ENCODE measurements at places on chromosomes 1 and 21.

- no peaks in the 10 kb centered on the region for H3K4me1 ChIP-seq
- no peak overlapping the region for H3K4me3 ChIP-seq
- no peaks in the 10 kb centered on the region for H3K27me3 ChIP-seq
- DNase-seq: no peak
Measured at GRCh38 chr1:101483982-101484688, 247.3 kb downstream of the S1PR1 start.

GRCh38 chr1:221457685-221458446 is 284.0 kb downstream of the DUSP10 start:
- no peaks in the 10 kb centered on the region for H3K4me1 ChIP-seq
- H3K27me3 ChIP-seq: peaks cover 33% of the 10 kb centered on the region

DNA sequence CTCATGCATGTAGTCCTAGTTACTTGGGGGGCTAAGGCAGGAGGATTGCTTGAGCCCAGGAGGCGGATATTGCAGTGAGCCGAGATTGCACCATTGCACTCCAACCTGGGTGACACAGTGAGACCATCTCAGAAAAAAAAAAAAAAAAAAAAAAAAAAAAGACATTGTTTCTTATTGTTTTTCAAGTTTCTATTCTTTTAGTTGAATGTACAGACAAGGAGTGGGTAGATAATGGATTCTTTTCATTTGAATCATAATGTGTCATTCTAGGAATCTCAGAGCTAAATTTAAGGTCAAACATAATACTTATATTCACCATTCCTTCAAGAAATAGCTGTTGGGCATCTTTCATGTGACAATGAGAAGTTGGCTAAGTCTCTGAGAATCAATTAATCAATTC is 157.0 kb upstream of the C21orf91 start:
- no peak overlapping the region for H3K27ac ChIP-seq
- no peaks in the 10 kb centered on the region for H3K4me1 ChIP-seq
- H3K36me3 ChIP-seq: no peaks in the 10 kb centered on the region

DNA sequence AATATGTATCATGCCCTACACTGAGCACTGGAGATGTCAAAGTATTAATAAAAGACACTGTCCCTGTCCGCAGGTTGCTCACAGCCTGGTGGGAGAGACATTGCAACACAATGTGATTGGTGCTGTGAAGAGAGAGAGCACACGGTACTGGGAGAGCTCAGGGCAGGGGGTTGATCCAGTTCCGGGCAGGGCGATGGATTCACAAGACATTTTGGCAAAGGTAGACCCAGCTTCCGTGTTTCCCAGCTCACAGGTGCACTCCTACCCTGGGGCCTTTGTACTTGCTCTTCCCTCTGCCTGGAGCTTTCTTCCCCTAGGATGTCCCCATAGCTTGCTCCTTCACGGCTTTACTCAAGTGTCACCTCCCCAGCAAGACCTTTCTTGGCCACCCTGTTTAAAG is 1.4 kb downstream of the PLA2G5 start:
- no peaks in the 10 kb centered on the region for H3K4me1 ChIP-seq
- H3K27me3 ChIP-seq: no peaks in the 10 kb centered on the region
- H3K4me3 ChIP-seq: no peak overlapping the region
- DNase-seq: no peak
- no peak overlapping the region for H3K27ac ChIP-seq

DNA sequence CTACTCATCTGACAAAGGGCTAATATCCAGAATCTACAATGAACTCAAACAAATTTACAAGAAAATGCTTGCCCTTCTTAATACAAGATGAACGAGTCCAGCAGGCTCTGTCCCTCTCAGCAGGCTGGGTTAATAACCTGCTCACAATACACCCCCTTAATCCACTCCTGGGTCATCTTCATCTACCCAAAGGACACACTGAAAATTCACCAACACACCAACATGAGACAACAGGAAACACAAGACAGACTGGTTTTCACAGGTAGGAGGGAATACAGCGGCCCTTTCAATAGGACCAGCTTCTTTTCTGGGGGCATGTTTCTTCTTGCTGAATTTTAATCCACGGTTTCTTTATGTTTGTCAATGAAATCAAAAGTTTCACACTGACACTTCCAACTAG is 44.6 kb downstream of the SUSD4 start:
- no peaks in the 10 kb centered on the region for H3K27me3 ChIP-seq
- no peak for DNase-seq
- H3K4me1 ChIP-seq: peaks cover 26% of the 10 kb centered on the region
- no peak overlapping the region for H3K27ac ChIP-seq
- no peak overlapping the region for H3K4me3 ChIP-seq
- H3K36me3 ChIP-seq: no peaks in the 10 kb centered on the region

- no peak overlapping the region for H3K27ac ChIP-seq
- peaks cover 3% of the 10 kb centered on the region for H3K27me3 ChIP-seq
- H3K4me3 ChIP-seq: no peak overlapping the region
- no peak for DNase-seq
- no peaks in the 10 kb centered on the region for H3K4me1 ChIP-seq
Measured at GRCh38 chr21:26210614-26211013, 40.0 kb upstream of the APP start.

- H3K4me3 ChIP-seq: no peak overlapping the region
- peaks cover 80% of the 10 kb centered on the region for H3K36me3 ChIP-seq
- H3K4me1 ChIP-seq: no peaks in the 10 kb centered on the region
- H3K27ac ChIP-seq: no peak overlapping the region
Measured at GRCh38 chr21:15875286-15875685, 145.5 kb downstream of the USP25 start.

GRCh38 chr1:6918186-6918924 is 133.1 kb downstream of the CAMTA1 start:
- no peaks in the 10 kb centered on the region for H3K36me3 ChIP-seq
- H3K4me1 ChIP-seq: no peaks in the 10 kb centered on the region
- no peak overlapping the region for H3K4me3 ChIP-seq
- H3K27ac ChIP-seq: no peak overlapping the region
- DNase-seq: no peak

DNA sequence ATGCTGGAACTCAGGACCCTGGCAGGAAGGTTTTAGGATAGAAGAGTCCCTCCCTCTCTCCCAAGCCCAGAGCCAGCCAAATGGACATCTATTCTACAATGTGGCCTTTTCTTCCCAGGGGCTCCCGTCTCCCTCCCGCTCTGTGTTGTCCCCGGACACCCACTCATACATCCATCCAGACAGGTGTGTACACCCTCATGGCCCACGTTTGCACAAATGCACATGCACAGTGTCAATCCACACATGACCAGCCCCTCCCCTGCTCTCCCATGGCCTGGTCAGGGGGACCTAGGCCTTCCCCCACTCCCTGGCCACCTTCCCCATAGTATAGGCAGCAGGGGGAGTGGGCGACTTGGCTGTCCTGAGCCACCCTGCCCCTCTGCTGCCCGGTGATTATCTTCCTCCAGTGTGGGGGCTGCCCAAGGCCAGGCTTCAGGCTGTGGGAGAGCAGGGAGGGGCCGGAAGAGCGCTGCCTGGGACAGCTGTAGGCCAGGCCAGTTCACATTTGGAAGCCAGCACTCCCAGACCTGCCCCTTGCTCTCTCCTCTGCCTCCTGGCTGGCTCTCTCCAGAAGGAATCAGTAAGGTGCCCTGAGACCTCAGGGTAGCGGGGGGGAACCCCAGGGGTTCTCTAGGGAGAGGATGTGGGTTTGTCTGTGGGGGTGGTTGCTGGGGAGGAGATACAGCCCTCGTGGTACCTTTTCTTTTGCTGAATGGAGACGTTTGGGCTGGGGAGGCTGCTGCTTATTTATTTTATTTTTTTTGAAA is 4.1 kb upstream of the PTPN7 start:
- peaks cover 69% of the 10 kb centered on the region for H3K4me1 ChIP-seq
- peak; percentile 71 for DNase-seq
- H3K36me3 ChIP-seq: peaks cover 16% of the 10 kb centered on the region
- peak overlapping the region; percentile 89 for H3K27ac ChIP-seq

DNA sequence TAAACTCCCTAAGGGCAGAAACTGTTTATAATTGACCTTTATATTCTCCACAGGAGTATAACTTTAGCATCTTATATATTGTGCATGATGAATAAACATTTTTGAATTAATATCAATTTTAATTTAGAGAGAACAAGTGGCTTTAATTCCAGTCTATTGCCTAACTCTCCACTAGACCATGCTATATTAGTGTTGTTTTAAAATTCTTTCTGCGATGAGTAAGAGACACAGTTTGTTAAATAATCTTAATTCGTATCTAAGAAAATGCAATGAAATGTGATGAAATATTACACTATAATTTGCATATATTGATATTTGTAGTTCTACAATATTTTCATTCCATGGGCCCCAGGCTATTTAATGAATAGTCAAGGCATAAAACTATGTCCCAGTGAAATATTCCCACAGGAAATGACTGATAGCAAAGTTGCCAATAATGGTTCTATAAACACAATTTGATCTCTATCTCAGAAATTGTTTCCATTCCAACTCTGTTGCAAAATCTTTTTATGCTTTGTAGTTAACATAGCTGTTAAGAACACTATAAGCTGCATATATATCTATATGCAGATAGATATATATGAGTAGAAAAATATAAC is 2.9 kb upstream of the SYDE2 start:
- H3K36me3 ChIP-seq: peaks cover 7% of the 10 kb centered on the region
- DNase-seq: no peak
- H3K4me3 ChIP-seq: no peak overlapping the region
- H3K4me1 ChIP-seq: peaks cover 21% of the 10 kb centered on the region

- no peaks in the 10 kb centered on the region for H3K4me1 ChIP-seq
- no peak overlapping the region for H3K27ac ChIP-seq
- H3K4me3 ChIP-seq: no peak overlapping the region
- H3K36me3 ChIP-seq: peaks cover 46% of the 10 kb centered on the region
Measured at GRCh38 chr1:180181996-180182642, 27.4 kb downstream of the QSOX1 start.

DNA sequence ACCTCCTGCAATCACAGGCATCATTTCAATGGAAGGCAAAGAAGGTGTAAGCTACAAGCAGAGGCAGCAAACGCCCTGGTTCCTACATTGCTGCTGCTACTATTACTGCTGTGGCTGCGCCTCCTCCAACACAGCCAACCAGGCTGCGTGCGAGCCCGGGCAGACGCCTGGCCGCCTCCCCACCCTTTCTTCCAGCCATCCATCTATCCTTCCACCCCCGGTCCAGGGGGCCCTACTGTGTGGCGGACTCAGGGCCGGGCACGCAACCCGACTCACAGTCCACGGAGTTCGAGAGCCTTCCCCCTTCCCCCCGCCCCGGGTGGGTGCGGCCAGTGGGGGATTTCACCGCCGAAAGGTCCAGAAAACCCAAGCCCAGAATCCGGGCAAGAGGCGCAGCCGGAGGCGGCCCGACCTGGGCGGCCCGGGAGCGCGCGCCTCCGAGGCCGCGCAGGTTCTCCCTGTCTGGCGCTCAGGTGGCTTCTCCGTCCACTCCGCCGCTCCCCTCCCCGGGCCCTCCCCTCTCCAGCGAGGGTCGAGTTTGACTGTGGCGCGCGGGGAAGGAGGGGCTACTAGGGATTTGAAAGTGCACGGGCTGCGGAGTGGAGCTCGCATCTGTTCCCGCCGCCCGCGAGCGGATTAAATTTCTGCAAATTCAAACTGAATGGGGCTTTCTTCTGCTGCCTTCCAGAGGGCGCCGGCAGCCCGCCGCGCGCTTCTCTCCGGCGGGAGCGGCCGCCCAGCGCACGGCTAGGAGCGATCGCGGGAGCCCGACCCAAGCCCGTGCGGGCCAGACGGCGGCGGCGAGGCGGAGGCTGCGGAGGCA is at the start of gene HUNK:
Gene HUNK, plus strand, starts transcription at position 569 of the 823 bp plus-strand sequence. CDS start 655 bp downstream, outside the sequence.
- H3K36me3 ChIP-seq: no peaks in the 10 kb centered on the region
- DNase-seq: peak; percentile 49
- H3K4me3 ChIP-seq: peak within 1 kb of the TSS; percentile 74
- H3K27ac ChIP-seq: no peak within 1 kb of the TSS
- peaks cover 6% of the 10 kb centered on the region for H3K4me1 ChIP-seq
- peaks cover 69% of the 10 kb centered on the region for H3K27me3 ChIP-seq

DNA sequence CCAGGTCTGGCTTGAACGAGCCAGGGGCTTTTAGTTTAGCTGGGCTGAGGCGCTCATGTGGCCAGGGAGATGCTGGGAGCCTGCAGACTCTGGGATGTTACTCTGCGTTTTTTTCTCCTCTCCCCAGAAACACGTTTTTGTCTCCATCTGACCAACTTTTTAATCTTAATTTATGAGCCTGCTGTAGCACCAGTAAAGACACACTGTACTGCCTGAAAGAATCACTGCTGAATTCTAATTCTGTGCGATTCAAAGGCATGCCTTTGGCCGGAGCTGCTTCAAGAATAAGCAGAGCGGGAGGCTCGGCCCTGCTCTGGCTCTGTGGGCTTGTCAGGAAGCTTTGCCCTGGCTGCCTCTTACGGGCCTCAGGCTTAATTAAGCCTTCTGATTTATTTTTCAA is 129.5 kb downstream of the CAMTA1 start:
- H3K27ac ChIP-seq: no peak overlapping the region
- no peak for DNase-seq
- no peaks in the 10 kb centered on the region for H3K4me1 ChIP-seq
- no peaks in the 10 kb centered on the region for H3K36me3 ChIP-seq

- DNase-seq: peak; percentile 72
- peak within 1 kb of the TSS; percentile 78 for H3K4me3 ChIP-seq
- H3K36me3 ChIP-seq: no peaks in the 10 kb centered on the region
Measured at GRCh38 chr1:115089420-115090185, at the start of gene TSPAN2. Gene TSPAN2, minus strand, starts transcription at chr1:115089503. Its CDS starts 71 bp downstream, at chr1:115089432.

DNA sequence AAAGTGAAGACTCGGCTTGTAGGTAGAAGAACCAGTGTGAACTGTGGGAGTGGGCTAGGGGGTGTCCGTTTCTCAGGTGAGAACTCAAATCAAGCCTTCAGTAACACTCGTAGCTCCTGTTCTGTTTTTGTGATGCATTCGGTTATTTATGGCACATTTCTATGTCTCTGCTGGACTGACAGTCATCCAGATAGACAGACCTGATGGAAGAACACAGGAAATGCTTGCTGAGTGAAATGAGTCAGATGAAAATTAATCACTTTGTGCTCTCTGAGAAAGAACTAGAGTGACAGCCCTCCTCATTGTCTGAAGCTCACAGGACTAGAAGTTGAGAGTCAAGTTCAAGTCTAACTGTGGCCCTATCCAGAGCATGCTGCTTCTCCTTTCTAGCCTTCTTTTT is 360.1 kb upstream of the PLXNA2 start:
- DNase-seq: no peak
- H3K27me3 ChIP-seq: peaks cover 14% of the 10 kb centered on the region
- H3K4me1 ChIP-seq: peaks cover 4% of the 10 kb centered on the region

DNA sequence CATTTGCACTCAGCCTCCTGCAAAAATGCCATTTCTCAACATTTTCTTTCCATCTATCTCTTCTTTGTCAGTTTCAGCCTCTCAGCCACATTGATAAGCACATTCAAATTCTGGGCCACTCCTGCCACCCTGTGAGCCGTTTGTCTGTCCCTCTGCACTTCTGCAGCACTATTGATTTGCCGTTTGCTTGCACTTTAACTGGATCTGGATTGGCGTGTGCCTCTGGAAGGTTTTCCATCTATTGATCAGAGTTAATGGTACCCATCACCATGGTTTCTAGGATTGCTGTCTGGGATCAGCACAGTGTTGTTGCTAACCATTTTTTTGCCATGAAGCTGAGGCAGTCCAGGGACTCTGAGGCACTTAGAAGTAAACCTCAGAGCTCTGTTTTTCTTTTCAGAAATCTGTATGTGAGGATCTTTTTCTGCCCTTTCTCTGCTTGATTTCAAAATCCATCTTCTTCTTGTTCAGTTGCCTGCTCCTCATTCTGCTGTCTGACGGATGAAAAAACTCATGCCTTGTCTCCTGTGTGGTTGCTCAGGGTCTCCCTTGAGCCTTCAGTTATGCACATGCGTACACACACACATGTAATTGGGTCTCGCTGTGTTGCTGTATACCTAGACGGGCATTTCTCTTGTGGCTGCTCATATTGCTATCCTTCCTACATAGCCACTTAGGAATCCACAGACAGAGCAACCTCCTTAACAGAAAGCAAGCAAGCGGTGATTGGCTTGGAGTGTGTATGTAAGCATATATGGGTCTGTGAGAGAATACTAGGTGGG is 67.9 kb downstream of the NOS1AP start:
- no peak for DNase-seq
- peaks cover 37% of the 10 kb centered on the region for H3K27me3 ChIP-seq
- no peak overlapping the region for H3K27ac ChIP-seq
- no peak overlapping the region for H3K4me3 ChIP-seq
- H3K36me3 ChIP-seq: no peaks in the 10 kb centered on the region
- H3K4me1 ChIP-seq: no peaks in the 10 kb centered on the region
